Fibroblast of villous mesenchyme (primary cell): ENCODE measurements at places on chromosomes 5 and 9. TPM values are rescaled to one million over a fixed set of nuclear protein-coding genes. Genes with fewer than 3 reads are reported as not detected.
A peak's percentile ranks its signal among the peaks of the same experiment; 100 is the strongest.

DNA sequence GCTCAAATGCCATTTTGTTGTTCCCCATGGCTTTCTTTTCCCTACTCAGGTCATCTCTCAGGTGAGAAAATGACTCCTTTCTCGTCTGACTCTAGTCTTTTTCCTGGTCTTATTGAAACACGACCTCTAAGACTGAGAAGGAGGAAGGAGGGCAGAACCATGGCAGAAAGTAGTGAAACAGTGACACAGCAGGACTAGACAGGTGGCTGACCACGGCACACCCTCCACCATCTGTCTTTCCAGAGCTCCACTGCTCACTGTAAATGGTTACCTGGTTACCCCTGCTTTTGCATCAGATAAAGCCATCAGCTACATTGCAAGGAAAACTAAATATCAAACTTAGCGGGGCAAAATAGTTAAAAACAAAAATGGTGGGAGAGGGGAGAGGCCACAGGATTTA is 30.9 kb downstream of the NR4A3 start:
- DNase-seq, result no peak

GRCh38 chr9:73034962-73035361 is 82.1 kb upstream of the ALDH1A1 start:
- DNase-seq, result no peak

DNA sequence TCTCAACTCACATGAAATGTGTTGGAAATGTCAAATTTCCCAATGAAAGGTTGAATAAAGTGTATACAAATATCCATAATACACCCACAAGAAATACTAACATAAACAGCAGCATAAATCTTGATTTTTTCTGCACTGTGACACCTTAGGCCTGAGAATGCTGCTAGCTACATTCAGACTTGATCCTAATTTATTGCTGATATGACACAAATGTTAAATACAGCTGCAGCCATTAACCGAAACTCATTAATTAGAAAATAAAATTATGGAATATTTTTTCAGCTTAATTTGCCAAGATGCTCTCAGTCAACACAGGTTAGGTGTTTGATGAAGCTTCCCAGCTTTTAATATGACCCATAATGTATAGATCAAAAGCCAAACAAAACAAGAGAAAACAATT is 914.3 kb upstream of the C9orf72 start:
- DNase-seq, result no peak

- no peak for DNase-seq
These were observed 22.9 kb upstream of the ROPN1L start for GRCh38 chr5:10418654-10419345.

Gene CARD9
- total RNA-seq, result 14.7 and 20.0 TPM in 2 replicates

DNA sequence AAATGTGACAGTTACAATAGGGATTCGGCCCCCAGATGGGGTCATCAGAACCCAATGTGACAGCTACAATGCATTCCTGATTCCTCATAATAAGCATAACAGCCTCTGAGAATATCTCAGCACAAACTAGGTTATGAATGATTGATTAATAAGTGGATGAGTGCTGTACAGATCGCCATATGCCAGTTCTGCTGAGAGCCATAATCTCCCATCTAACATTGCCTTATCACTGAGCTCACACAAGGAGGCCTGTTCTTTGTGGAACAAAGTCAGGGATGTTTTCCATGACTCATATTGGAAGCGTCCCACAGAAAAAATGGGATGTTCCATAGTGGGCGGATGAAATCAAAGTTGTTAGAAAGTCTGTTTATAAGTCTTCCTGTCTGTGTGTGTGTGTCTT is 89.6 kb downstream of the KIF4B start:
- DNase-seq, result peak; percentile 31

Gene TMEM252
- total RNA-seq, result not detected in 2 replicates

GRCh38 chr5:78610636-78611035 is 37.9 kb downstream of the LHFPL2 start:
- DNase-seq, result no peak
